A549 treated with RU486 at 1 μM for 4 hours (cell line): ENCODE measurements at places on chromosomes 3 and 15. TPM values are rescaled to one million over a fixed set of nuclear protein-coding genes. Genes with fewer than 3 reads are reported as not detected.

The CYP1A2 gene
- not detected in 5 replicates for total RNA-seq

The GHSR gene
- not detected in 5 replicates for total RNA-seq

The CFAP100 gene
- not detected in 5 replicates for total RNA-seq

The CD86 gene
- not detected in 5 replicates for total RNA-seq

The GOLGA8Q gene
- total RNA-seq: 0.15 to 0.61 TPM (median 0.25 TPM) in 3 of 5 replicates, not detected in the others

The CCDC54 gene
- not detected in 5 replicates for total RNA-seq

The LNP1 gene
- 0.66 to 1.2 TPM (median 0.80 TPM) in 5 replicates for total RNA-seq

The ECE2 gene
- total RNA-seq: not detected in 5 replicates

The MAP6D1 gene
- total RNA-seq: 5.7 to 7.2 TPM (median 6.7 TPM) in 5 replicates

The DPP8 gene
- 15.8 to 31.4 TPM (median 25.6 TPM) in 5 replicates for total RNA-seq

The DAZL gene
- total RNA-seq: not detected in 5 replicates

The STRIT1 gene
- not detected in 5 replicates for total RNA-seq

The FETUB gene
- total RNA-seq: 0.07 to 0.37 TPM (median 0.26 TPM) in 3 of 5 replicates, not detected in the others

The ENTPD3 gene
- total RNA-seq: 0.11 TPM in 1 of 5 replicates, not detected in the others

The GOLGA8J gene
- total RNA-seq: not detected in 5 replicates

The ZXDC gene
- total RNA-seq: 6.5 to 8.2 TPM (median 7.8 TPM) in 5 replicates

The FRMD5 gene
- total RNA-seq: 3.8 to 5.1 TPM (median 4.4 TPM) in 5 replicates

The PPP1R14D gene
- 0.28 to 0.38 TPM in 2 of 5 replicates, not detected in the others for total RNA-seq

The BTLA gene
- 0.05 TPM in 1 of 5 replicates, not detected in the others for total RNA-seq

The MCF2L2 gene
- 0.08 to 0.26 TPM (median 0.17 TPM) in 4 of 5 replicates, not detected in the other for total RNA-seq

The STRC gene
- total RNA-seq: 0.07 to 0.08 TPM in 2 of 5 replicates, not detected in the others

The GLDN gene
- total RNA-seq: 0.09 TPM in 1 of 5 replicates, not detected in the others

The ROBO2 gene
- not detected in 5 replicates for total RNA-seq

The CP gene
- total RNA-seq: 4.1 to 7.8 TPM (median 5.3 TPM) in 5 replicates

The XYLB gene
- 3.6 to 4.6 TPM (median 4.0 TPM) in 5 replicates for total RNA-seq

The TMEM39A gene
- total RNA-seq: 25.9 to 27.6 TPM (median 26.5 TPM) in 5 replicates

The EPHB1 gene
- 0.12 to 0.16 TPM (median 0.14 TPM) in 4 of 5 replicates, not detected in the other for total RNA-seq

The SEMA3G gene
- 0.07 to 0.09 TPM (median 0.08 TPM) in 4 of 5 replicates, not detected in the other for total RNA-seq

The MKRN3 gene
- 1.1 to 3.3 TPM (median 2.3 TPM) in 5 replicates for total RNA-seq

The OXTR gene
- 6.8 to 9.4 TPM (median 8.8 TPM) in 5 replicates for total RNA-seq

The SST gene
- not detected in 5 replicates for total RNA-seq

The NR2E3 gene
- 0.14 to 0.29 TPM (median 0.19 TPM) in 4 of 5 replicates, not detected in the other for total RNA-seq

The SCAMP5 gene
- total RNA-seq: 11.2 to 15.7 TPM (median 14.7 TPM) in 5 replicates

The ANKUB1 gene
- not detected in 5 replicates for total RNA-seq

The CHL1 gene
- total RNA-seq: not detected in 5 replicates

The PLA2G4D gene
- not detected in 5 replicates for total RNA-seq

The EIF4G1 gene
- 253 to 285 TPM (median 259 TPM) in 5 replicates for total RNA-seq

The TMEM42 gene
- 6.5 to 11.1 TPM (median 10.6 TPM) in 5 replicates for total RNA-seq

The GBE1 gene
- total RNA-seq: 22.1 to 31.2 TPM (median 28.8 TPM) in 5 replicates

The DNAJA4 gene
- 0.05 to 0.11 TPM in 2 of 5 replicates, not detected in the others for total RNA-seq

The CRABP1 gene
- 1.5 to 2.0 TPM (median 1.8 TPM) in 5 replicates for total RNA-seq

The CHRD gene
- 0.11 to 0.37 TPM (median 0.27 TPM) in 5 replicates for total RNA-seq
